Heart left ventricle (tissue), 16 donors: ENCODE measurements at places on chromosomes 1 and 21. TPM values are rescaled to one million over a fixed set of nuclear protein-coding genes. Genes with fewer than 3 reads are reported as not detected.

- no peak overlapping the region for H3K27ac ChIP-seq
- no peak for DNase-seq
- H3K36me3 ChIP-seq = no peaks in the 10 kb centered on the region
- H3K4me1 ChIP-seq = no peaks in the 10 kb centered on the region
These were observed 380.8 kb downstream of the NPHP4 start for GRCh38 chr1:5611431-5611830.

DNA sequence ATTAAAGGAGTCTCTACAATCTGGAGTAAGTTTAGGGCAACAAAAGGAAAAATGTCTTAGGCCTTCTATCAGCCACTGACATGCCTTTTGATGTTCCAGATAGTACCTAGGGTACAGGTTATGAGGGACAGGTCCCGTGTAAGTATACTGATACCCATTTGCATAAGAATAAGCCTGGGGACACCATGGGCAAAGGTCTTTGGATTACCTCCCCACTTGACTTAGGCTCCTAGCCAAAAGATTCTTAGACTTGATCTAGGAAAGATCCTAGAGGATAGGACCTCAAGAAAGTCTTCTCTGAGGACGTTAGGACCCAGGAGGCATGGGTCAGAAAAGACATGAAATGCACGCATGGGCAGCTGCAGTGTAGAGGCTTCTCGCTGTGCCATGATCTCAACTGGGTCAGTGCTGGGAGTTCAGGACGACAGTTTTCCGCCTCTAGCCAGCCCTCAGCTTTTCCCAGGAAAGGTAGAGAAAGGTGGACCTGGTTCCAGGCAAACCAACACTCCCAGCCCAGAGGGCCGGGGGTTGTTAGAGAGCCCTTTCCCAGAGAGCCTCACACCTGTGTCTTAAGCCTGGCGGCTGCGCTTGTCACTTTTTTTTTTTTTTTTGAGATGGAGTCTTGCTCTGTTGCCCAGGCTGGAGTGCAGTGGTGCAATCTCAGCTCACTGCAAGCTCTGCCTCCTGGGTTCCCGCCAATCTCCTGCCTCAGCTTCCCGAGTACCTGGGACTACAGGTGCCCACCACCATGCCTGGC lies 26.6 kb downstream of the MSTO1 start:
- no peak overlapping the region for H3K4me3 ChIP-seq
- H3K4me1 ChIP-seq = peaks cover 8% of the 10 kb centered on the region
- H3K36me3 ChIP-seq = no peaks in the 10 kb centered on the region
- no peak for DNase-seq
- H3K27ac ChIP-seq = no peak overlapping the region
- no peaks in the 10 kb centered on the region for H3K27me3 ChIP-seq

DNA sequence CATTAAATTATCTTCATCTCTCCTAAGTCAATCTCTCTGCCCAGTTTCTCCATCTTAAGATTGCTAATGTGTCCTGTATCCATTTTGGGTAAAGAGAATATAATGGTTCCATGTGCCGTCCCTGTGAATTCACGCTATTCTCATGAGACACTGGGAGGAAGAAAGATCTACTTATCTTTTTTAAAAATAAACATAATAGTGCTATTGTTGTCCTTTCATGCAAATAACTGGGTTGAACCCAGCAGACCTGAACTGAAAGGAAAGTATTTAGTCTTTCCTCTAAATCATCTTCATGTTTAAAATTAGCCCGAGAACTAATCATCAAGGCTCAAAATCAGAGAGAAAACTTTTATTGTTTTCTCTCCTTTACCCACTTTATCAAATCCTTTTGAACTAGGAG lies 22.4 kb downstream of the SLAMF1 start:
- H3K27ac ChIP-seq = no peak overlapping the region
- DNase-seq = no peak
- H3K36me3 ChIP-seq = no peaks in the 10 kb centered on the region
- H3K27me3 ChIP-seq = no peaks in the 10 kb centered on the region

DNA sequence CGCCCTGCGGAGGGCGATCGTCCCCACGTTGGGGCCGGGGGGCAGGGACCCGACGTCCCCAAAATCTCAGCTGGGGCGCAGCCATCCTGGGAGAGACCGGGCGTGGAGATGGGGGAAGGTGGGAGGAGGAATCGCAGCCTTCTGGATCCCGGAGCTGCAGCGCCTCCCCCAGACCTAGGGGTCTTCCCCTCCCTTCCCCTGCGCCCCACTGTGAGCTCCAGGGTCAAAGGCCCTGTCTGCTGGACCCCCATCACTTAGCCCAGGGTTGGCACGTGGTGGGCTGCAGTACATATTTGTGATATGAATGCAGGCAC lies 90.2 kb upstream of the VAMP3 start:
- peak; percentile 49 for DNase-seq
- peak overlapping the region; percentile 71 for H3K27ac ChIP-seq
- H3K36me3 ChIP-seq = no peaks in the 10 kb centered on the region
- no peaks in the 10 kb centered on the region for H3K27me3 ChIP-seq

DNA sequence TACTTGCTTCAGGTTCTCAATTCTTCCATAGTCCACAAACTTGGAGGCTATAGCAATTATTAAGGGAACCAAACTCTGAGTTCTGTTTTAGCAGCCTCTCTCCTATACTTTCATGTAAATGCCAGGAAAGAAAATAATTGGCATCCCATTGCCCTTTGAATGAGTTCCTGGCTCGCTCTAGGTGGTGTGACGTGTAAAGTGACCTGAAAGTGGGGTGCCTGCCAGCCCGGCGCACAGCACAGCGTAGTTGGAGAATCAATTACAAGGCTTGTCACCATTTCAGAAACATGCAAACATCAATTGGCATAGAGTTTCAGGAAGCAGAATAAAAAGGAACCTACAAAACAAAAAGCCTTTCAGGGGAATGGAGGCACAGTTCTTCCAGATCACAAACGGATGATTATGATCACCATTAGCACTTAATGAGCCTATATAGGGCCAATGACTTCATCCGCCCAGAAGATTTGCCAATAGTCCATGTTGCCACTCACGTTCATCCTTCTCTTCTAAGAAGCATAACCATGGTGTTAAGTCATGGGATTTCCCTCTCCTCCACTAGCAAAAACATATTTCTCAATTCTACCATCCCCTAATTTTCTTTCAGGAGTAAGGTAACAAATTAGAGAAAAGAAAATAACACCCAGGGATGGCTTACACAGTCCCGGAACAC lies 354.6 kb upstream of the ADGRL2 start:
- H3K36me3 ChIP-seq = no peaks in the 10 kb centered on the region
- DNase-seq = peak; percentile 27
- H3K27ac ChIP-seq = peak overlapping the region; percentile 39

TINAGL1 gene
- total RNA-seq = 547 TPM

DNA sequence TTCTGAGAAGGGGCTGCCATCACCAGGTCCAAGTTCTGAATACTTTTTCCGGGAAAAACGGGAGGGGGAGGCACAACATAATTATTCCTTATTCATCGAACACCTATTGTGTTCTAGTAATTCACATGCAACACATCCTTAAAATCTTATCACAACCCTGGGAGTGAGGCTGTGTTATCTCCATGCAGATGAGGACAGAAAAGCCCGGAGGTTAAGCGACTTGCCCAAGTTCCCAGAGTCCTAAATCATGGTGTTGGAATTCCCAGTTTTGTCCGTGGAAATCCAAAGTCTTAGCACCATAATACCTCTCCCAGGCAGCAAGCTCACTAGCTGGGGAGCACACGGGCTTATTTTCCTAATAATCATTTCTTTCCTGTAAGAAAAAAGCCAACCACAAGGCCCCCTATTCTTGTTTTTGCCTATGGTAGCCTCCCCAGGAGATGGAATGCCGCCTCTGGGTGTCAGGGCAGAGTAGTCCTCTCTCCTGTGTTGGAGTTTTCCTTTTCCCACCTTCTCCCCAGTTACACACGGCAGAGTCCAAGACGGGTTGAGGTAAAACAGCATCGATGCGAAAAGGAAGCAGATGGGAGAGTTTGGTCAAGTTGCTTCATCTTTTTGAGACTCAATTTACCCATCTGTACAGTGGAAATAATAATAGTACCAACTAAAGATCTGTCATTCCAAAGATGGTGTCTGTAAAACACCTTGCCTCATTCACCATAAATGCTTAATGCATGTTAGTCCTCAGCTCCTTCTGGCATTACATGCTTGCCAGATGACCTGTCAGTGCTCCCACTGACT lies 228.0 kb upstream of the TMEM51 start:
- H3K4me3 ChIP-seq = peak overlapping the region; percentile 91
- peaks cover 26% of the 10 kb centered on the region for H3K27me3 ChIP-seq
- H3K4me1 ChIP-seq = peaks cover 19% of the 10 kb centered on the region
- no peak for DNase-seq
- H3K36me3 ChIP-seq = no peaks in the 10 kb centered on the region
- H3K27ac ChIP-seq = peak overlapping the region; percentile 56

- DNase-seq = no peak
- no peak overlapping the region for H3K4me3 ChIP-seq
- H3K36me3 ChIP-seq = peaks cover 15% of the 10 kb centered on the region
- no peak overlapping the region for H3K27ac ChIP-seq
- no peaks in the 10 kb centered on the region for H3K27me3 ChIP-seq
These were observed 56.2 kb upstream of the SLC16A1 start for GRCh38 chr1:113012149-113012548.

PLD5 gene
- 0.31 TPM for total RNA-seq

- DNase-seq = no peak
- no peak overlapping the region for H3K4me3 ChIP-seq
- no peaks in the 10 kb centered on the region for H3K36me3 ChIP-seq
These were observed 10.1 kb downstream of the ATG4C start for GRCh38 chr1:62794053-62794452.

UAP1 gene
- 34.0 TPM for total RNA-seq

ASAP3 gene
- 34.9 TPM for total RNA-seq
